ENCODE measurements at places on chromosomes 3 and 15.

DNA sequence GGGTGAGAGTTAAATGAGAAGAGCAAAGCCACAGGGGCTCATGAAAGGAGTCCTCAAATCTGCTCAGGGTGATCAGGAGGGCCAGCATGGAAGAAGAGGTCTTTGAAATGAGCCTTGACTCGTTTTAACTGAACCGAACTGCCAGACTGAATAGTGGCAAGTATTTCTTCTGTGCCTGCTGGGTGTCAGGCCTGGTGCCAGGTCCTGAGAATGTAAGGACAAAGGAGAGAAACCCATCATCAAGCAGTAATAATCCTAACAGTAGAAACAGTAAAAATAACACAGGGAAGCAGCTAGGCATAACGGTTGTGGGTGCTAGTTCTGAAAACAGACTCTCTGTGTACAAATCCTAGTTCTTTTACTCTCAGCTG, 40.4 kb upstream of the SMAD3 start:
- DNase-seq: no peak

DNA sequence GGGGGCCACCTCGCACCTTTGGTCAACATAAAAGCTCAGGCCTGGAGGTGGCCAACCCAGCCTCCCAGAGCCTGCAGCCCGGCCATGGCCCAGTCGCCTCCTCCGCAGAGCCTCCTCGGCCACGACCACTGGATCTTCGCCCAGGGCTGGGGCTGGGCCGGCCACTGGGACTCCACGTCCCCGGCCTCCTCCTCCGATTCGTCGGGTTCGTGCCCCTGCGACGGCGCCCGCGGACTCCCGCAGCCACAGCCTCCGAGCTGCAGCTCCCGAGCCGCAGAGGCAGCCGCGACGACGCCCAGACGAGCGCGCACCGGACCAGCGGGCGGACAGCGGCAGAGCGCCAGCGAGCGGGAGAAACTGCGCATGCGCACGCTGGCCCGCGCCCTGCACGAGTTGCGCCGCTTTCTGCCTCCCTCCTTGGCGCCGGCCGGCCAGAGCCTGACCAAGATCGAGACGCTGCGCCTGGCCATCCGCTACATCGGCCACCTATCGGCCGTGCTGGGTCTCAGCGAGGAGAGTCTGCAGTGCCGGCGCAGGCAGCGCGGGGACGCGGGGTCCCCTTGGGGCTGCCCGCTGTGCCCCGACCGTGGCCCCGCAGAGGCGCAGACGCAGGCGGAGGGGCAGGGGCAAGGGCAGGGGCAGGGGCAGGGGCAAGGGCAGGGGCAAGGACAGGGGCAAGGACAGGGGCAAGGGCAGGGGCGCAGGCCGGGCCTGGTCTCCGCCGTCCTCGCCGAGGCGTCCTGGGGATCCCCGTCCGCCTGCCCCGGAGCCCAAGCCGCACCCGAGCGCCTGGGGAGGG, at the start of gene MESP2:
Gene MESP2 (plus strand): TSS at position 59 of the 799 bp plus-strand sequence. CDS start 26 bp downstream, at position 85.
- DNase-seq: peak; percentile 49

- DNase-seq: no peak
These were observed 706.9 kb downstream of the TBL1XR1 start for GRCh38 chr3:176490357-176490756.

- DNase-seq: no peak
These were observed 70.4 kb downstream of the HES1 start for GRCh38 chr3:194206320-194206719.

DNA sequence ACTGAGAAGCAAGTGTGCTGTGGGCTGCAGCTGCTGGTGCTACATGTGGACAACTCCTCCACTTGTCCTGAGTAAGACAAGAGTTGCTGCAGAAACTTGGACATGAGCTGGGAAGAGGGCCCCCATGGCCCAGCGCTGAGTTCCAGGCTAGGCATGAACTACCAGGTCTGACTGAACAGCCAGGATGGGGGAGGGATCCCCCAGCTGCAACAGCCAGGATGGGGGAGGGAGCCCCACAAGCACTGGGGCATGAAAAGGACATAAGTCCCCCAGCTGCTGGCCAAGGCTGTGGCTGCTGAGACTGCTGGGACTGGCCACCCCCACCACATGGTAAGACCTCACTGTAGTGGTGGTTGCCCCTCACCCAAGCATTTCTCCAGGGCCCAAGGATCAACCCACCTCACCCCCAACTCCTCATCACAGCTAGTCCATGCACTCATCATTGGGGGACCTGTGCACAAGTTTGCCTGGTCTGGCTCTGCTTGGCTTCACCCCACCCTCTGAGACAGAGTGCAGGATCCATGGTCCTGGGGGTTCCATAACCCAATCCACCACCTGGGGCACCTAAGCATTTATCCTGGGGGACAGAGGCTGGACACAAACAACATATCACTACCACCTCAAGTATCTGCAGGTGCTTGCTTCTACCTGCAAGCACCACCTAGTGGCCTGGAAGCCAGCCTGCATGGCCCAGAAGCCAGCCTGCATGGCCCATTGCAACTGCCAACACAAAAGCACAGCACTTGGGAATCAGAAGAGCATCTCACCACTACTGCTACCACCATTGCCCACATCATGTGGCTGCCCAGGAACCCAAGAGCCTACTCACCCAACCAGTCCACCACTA, 84.5 kb upstream of the STT3B start:
- DNase-seq: no peak

DNA sequence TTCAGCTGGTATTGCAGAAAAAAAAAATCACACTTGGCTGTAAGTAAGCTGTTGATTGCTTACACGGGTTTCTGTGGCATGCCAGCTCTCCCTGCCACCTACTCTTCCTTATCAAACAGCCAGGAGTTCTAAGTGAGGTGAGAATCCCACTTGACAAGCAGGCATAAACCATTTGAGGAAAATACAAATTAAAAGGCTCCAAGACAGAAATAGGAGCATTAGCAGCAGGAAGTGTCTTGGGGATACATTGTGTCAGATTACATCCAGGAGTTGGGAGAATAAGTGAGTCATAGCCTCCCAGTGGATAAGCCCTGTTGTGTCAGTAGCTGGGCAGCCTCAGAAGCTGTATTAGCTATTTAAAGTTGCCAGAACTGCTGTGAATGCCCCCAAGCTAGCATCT, 256.0 kb downstream of the CNTN4 start:
- no peak for DNase-seq

- no peak for DNase-seq
These were observed 24.1 kb upstream of the GP9 start for GRCh38 chr3:129036222-129037092.

DNA sequence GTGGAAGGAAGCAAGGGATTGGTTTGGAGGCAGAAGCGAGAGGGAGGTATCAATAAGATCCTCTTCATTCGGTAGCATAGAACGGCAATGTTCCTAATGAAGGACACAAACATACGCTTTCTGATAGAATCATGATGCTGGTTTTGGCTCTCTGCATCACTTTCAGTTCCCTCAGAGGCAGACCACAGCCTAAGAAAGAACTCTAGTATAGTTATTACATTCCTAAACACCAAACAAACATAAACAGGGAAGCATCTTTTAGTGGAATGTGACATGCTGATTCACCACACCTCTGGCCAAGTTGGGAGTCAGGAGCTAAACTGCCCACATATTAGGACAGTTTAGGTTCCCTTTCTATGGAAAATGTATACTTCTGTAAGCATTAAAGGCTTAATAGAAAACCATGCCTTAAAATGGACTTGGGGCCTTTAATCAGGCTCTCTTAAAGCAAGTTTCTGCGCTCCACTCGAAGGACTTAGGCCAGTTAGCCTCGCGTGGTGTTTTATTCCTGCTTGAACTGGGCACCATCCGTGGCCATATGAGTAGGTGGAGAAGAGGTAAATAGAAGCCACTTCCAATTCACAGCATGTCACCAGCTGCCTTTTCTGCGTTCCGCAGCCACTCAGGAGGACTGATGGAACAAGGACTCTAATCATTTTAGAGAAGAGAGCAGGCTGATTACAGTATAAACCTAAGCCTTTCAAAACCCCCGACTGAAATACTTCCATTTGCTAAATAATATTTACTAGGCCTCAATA, 53.7 kb downstream of the CD47 start:
- DNase-seq: no peak

- DNase-seq: no peak
These were observed 214.6 kb downstream of the SLCO3A1 start for GRCh38 chr15:92068121-92068520.

- DNase-seq: no peak
These were observed 24.1 kb downstream of the ARPP21 start for GRCh38 chr3:35663471-35663870.

GRCh38 chr3:186512570-186513302, 31.4 kb downstream of the CRYGS start:
- no peak for DNase-seq

DNA sequence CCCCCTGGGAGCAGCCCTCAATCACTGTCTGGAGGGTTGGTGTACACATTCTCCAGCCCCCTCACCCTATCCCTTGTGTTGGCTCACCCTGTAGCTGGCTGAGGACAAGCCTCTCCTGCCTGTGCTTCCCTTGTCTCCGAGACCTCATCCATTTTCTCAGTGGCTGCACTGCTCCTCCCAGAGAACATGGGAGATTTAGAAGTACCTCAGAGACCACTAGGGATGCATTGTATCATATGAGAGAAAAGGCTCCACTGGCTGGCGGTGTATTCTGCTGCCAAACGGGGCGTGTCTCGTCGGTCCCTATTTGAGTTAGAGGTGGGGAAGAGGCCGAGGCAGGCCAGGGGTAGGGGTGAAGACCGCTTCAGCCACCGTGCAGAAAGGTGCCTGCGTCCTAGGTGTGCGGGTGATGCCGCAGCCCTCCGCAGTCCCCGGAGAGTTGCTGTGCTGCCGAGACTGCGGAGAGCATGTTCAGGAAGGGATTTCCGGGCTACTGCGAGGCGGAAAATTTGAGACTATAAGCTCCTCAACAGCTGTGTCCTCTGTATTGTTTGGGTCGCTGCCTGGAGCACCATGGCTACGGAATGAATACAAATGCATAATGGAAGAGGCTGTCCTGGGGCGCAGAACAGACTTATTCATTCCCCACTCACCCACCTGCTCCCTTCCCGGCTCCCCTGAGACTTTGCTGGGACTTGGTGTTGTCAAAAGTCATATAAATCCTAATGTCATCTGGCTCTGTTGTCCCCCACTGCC, 43.8 kb downstream of the SPSB4 start:
- no peak for DNase-seq

DNA sequence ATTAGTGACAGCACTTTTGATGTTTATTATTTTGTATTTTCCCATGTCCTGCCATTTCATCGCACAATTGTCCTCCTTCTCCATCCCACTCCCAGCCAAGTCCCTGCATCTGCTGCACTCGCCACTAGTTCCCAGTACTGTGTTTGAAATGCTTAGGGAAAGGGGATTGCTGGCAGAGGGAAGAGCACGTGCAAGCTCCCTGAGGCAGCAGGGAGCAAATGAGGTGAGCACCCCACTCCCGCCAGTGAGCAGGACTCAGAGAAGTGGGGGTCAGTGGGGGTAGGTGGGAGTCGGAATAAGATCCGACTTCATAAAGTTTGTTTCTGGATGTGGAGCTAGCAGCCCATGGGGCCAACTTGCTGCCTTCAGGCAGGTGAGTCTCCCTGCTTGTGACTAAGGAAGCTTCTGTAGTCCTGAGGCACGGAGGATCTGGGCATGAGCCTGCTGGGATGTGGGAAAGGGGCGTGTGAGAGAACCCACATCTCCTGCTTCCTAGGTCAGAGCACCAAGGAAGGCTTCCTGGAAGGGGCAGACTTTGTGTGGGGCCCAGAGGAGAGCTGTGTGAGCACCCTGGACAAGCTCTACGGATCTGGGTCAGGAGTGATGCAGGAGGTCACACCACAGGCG, 99.7 kb upstream of the TLE3 start:
- no peak for DNase-seq

DNA sequence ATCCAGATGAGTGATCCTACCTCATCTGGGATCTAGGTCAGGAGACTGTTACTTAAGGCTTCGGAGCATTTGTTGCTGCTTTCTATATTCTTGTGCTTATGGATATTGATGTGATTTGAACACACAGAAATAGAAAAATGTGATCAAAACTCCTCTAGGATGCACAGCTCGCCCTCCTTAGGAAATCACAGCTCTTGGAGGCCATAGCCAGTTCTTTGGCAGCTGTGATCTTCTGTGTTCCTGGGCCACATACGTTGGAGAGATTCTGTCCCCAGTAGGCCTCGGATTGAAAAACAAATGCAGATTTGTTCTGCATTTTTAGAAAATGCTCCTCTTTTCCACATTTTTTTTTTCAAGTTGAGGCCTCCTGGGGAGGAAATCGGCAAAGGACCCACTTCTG, 437.4 kb upstream of the THBS1 start:
- DNase-seq: no peak

- no peak for DNase-seq
These were observed 36.9 kb downstream of the ZXDC start for GRCh38 chr3:126438746-126439145.

DNA sequence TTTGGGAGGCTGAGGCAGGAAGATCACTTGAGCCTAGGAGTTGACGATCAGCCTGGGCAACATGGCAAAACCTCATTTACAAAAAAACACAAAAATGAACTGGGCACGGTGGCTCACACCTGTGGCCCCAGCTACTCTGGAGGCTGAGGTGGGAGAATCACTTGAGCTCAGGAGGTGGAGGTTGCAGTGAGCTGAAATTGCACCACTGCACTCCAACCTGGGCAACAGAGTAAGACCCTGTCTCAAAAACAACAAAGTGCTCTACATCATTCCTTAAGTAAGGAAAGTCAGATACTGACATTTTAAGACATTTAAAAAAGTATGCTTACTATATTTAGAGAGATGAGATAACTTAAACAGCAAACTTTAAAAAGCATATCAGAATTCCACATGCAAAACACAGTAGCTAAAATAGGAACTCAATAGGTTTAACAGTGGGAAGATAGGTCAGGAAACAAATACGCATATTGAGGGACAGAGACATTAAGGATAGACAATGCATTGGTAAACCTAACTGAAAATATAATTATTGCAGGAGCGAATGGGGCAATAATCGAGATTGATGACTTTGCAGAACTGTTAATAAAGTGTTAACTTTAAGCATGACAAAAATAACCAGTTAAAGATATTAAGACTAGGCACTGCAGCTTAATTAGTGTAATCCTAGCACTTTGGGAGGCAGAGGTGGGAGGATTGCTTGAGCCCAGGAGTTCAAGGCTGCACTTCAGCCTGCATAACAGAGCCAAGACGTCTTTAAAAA, 32.1 kb downstream of the MORF4L1 start:
- no peak for DNase-seq

DNA sequence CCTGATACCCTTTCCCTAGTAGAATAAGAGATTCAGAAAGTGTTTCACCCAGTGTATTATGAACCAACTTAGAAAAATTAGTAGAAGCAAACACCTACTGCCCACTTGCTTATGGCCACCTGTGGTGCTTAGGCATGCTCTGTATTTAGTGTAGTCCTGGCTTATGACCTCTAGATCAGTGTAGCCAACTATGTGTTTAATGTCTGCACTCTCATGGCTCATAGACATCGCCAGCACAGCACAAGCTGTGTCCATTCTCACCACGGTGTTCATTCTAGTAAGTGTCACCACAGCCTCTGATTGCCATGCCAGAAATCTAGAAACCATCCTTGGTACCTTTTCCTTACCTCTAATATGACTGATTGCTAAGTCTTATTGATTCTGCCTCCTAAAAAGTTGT, 14.3 kb downstream of the ASB7 start:
- DNase-seq: no peak

- no peak for DNase-seq
These were observed 393.6 kb upstream of the TPM1 start for GRCh38 chr15:62648954-62649353.

GRCh38 chr3:131109156-131109555, 82.5 kb downstream of the NEK11 start:
- DNase-seq: no peak

GRCh38 chr15:91235376-91235775, 135.3 kb downstream of the SV2B start:
- DNase-seq: no peak
